ENCODE measurements at places on chromosomes 12 and 14. TPM values are rescaled to one million over a fixed set of nuclear protein-coding genes. Genes with fewer than 3 reads are reported as not detected.

The LIN7A gene
- total RNA-seq = not detected

- DNase-seq = no peak
These were observed 53.2 kb downstream of the EPS8 start for GRCh38 chr12:15735837-15736615.

The HOXC12 gene
- total RNA-seq = not detected

- no peak for DNase-seq
These were observed 3.2 kb upstream of the SYNDIG1L start for GRCh38 chr14:74429221-74429691.

DNA sequence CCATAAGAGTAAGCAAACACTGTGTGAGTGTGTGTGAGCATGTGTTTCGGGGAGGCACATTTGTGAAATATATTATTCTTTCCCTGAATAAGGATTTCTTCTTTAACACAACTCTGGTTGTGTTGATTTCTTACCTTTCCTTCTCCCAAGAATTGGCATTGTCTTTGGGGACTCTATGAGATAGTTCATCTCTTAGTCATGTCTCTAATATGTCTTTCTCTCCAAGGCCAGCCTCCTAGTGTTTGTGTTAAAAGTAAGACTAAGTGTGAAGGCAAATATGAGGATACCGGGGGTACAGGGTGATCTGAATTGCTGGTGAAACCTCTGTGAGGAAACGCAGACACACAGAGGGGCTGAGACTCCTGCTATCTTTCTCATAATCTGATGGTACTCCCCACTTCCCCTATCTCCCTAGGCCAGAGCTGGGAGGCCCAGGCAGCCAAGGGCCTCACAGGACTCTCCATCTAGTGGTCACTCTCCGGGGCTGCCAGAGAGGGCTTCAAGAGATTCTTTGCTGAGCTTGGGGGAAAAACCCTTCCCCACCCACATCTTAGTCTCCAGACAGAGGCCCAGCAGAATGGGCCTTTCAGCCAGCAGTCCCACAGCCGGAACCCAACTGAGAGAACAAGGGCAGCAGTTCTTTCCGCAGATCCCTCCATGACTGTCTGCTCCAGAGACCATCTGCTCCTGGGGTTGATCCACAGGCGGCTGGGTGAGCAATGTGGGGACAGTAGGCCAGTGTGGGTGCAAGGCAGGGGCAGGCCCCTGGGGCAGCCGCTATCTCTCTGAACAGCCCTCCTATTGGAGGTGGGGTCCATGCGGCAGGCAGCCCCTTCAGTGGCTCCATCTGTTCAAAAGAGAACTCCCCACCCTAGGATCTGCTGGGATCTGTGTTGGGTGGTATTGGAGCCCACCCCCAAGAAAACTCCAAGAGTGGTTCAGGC lies 5.8 kb upstream of the HOXC12 start:
- DNase-seq = no peak

- no peak for DNase-seq
These were observed 75.0 kb upstream of the SLC24A4 start for GRCh38 chr14:92247947-92248346.

The NUBPL gene
- 13.5 TPM for total RNA-seq

DNA sequence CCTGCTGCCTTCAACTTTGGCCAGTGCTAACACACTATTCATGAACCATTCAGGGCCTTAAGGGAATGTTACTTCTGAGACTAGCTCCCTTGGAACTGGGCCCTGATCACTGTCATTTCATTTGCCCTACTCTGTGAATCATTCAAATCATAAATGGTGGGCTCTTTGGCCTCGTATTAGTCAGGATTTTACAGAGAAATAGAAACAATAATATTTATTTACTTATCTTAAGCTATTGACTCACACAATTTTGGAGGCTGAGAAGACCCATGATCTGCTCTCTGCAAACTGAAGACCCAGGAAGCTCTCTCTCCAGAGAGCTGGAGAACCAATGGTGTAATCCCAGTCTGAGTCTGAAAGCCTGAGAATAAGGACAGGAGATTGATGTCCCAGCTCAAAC lies 398.5 kb downstream of the LRIG3 start:
- DNase-seq = no peak

GRCh38 chr12:75937486-75937885 lies 94.1 kb downstream of the PHLDA1 start:
- DNase-seq = no peak

DNA sequence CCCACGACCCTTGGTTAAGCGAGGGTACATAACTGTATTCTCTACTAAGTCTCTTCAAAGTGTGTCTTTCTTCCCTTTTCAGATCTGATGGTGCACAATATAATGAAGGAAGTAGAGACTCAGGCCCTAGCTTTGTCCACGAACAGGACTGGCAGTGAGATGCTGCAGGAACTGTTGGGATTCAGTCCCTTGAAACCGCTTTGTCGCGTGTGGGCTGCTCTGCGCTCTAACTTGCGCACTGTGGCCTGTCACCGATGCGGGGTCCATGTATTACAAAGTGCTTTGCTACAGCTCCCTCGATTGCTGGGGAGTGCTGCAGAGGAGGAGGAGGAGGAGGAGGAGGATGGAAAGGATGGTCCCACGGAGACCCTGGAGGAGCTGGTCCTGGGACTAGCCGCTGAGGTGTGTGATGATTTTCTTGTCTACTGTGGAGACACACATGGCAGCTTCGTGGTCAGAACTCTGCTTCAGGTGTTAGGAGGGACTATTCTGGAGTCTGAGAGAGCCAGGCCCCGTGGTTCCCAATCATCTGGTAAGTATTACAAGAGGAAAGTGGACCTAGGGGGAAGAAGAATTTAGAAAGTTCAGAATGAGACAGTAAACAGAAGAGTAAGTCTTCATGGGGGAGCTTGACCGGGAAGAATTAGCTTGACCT lies 803 bp downstream of the NOP9 start:
- DNase-seq = no peak

DNA sequence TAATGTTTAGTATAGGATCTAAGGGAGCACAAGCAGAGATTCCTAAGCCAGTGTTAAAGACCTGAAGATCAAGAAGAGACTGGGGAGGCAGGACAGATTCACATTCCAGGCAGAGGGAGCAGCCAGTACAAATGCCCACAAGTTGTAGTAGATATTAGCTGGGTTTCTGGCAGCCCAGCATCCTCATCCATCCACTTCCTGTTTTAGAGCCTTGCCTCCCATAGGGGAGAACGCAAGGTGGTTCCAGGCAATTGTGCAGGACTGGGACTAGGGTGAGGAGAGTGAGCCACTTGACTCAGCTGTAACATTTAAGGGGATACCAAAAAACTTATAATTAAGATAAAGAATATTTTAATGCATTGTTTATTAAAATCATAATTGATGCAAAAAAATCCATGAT lies 71.3 kb upstream of the PSMA6 start:
- no peak for DNase-seq

- no peak for DNase-seq
These were observed 40.7 kb downstream of the ATG14 start for GRCh38 chr14:55370883-55371455.

The OLR1 gene
- not detected for total RNA-seq

The OAS2 gene
- 191 TPM for total RNA-seq

DNA sequence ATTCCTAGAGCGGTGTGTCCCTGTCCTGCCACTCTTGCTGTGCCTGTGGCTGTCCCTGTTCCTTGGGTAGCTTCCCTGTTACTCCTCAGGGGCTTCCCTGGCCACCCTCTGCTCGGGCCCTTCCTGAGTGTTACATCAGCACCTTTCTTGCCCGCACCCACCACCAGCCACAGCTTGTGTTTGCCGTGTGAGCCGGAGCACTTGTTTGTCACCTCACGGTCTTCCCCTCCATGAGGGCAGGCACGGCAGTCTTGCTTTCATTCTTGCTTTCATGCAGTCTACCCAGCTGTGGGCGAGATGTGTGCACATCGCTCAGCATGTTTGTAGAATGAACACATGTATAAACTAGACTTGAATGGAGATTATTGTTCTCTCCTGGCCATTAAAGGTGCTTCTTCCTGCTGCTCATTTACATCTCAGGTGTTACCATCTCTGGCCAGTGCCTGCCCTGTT lies 42.0 kb downstream of the TRAF3 start:
- peak; percentile 93 for DNase-seq

DNA sequence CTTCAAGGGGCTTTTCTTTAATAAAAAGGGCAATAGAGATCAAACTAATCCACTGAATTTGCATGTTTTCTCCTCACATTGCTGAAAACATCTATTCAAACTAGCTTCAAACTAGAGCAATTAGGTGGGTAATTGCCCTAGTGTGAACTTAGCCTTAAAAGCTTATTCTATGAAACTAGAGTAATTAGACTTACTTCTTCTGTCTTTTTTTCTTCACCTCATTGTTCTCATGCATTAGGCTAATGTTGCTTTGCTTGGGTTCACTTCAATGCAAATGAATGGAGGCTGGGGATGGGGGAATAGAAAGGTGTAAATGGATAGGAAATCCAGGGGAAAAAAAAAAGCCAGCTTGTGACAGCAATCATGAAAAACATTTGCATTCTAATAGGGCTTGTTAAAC lies 414.8 kb upstream of the LMO3 start:
- no peak for DNase-seq

The HSP90B1 gene
- 392 TPM for total RNA-seq

- peak; percentile 70 for DNase-seq
These were observed 22.7 kb downstream of the CLIP1 start for GRCh38 chr12:122399592-122400373.

DNA sequence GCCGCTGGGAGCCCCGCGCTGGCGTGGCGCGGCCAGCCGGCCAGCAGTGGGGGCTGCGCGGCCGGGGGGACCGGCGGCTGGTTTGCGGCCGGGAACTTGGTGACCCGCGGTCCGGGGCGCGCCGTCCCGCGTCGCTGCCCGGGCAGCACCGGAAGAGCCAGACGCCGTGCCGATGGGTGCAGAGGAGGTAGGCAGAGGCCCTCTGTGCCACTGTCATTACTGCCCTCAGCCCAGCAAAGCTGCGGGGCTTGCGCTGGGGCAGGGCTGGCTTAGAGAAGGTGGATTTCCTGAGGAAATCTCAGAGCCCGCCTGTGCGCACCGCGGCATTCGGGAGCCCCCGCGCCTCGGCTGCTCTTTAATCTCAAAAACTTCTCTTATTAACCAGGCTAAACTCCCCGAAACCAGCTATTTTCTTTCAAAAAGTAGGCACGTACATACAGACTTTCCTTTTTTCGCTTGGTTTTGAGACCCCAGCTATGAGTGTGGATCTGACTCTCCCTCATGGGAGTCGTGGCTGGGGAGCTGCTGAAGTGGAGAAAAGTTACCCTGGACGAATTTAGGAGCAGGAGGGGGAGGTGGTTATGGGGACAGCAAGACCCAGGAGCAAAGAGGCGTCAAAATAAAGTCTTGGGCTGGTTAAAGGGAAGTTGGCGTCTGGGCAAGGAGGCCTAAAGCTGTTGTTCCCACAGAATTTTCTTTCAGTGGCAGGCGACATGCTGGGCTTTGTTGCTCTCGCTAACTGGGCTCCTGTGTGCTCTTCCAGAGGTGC lies 802 bp downstream of the SUSD6 start:
- DNase-seq = peak; percentile 52

- no peak for DNase-seq
These were observed 10.3 kb upstream of the ITPR2 start for GRCh38 chr12:26843311-26843710.

Data from activated naive CD4-positive, alpha-beta T cell treated with anti-CD3 and anti-CD28 coated beads for 36 hours (primary cell).